ENCODE measurements at places on chromosomes 2 and 18. TPM values are rescaled to one million over a fixed set of nuclear protein-coding genes. Genes with fewer than 3 reads are reported as not detected.

The CNDP1 gene
- total RNA-seq = not detected

The CDK15 gene
- total RNA-seq = 3.5 TPM

The SULT1C4 gene
- 0.32 TPM for total RNA-seq

The SERPINB13 gene
- total RNA-seq = not detected

The ANKRD30BL gene
- not detected for total RNA-seq

The CD226 gene
- total RNA-seq = 0.97 TPM

The CTAGE1 gene
- total RNA-seq = 0.43 TPM

DNA sequence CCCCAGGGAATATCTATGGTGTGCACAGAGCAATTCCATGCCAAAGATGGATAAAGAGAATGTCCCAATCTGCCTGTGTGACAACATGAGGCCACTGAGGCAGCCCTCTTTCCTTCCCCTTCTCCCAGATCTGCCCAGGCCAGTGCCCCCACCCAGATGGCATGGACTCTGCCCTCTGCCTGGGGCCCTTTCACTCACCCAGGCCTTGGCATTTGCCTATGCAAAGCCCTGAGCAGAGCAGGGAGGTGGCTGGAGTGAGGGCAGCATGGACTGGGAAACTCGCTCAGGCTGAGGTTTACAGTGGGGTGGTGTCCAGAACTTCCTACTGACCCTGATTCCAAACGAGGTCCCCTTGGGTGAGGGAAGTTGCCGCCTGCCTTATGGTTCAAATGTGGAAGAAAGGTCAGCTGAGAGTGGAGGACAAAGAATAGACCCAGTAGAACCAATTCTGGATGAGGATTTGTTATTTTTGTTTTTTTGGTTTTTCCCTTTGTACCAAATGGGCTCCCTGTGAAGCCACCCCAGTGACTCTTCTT lies 8.9 kb downstream of the SH2D6 start:
- no peak for DNase-seq

DNA sequence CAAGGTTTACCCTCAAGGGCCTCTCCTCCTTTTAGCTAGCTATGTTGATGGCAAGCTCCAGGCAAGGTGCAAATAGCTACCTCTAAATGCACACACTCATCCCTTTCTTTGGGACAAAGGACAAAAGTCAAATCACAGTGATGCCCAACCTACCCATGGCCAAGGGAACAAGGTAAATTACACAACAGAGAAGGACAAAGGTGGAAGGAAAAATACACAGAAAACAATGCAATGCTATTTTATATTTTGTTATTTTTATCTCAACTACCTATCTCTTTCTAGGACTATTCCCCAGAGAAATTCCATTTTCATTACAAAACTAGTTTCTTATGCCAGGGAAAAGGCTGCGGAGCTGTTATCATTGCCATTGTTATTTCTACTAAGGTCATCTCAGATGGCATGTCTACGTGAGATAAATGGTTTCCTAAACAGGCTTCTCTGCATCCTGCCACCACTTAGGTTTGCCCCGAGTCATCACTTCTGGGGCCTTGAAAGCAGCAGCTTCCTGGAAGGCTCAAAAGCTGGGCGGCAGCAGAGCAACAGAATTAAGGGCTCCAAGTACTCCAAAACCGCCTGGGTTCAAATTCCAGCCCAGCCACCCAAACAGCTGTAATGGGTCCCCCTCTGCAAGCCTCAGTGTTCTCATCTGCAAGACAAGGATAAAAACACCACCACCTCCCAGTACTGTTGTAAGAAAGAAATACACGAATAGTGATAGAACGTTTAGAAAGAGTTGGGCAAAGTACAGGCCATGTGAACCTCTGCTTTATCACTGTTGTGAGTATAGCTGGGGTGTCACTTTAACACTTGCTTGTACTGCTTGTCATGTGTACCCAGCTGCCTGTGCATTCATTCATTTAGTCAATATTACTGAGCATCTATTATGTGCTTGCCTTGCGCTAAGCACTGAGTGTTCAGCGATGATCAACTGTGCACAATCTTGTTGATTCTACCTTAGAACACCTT lies 20.9 kb downstream of the BCL2 start:
- no peak for DNase-seq

GRCh38 chr2:71410696-71411095 lies 42.7 kb upstream of the DYSF start:
- no peak for DNase-seq

- DNase-seq = no peak
Observed at GRCh38 chr2:32271063-32271462, 6.4 kb upstream of the NLRC4 start.

- DNase-seq = no peak
Observed at GRCh38 chr2:185511925-185512324, 226.7 kb upstream of the FSIP2 start.

DNA sequence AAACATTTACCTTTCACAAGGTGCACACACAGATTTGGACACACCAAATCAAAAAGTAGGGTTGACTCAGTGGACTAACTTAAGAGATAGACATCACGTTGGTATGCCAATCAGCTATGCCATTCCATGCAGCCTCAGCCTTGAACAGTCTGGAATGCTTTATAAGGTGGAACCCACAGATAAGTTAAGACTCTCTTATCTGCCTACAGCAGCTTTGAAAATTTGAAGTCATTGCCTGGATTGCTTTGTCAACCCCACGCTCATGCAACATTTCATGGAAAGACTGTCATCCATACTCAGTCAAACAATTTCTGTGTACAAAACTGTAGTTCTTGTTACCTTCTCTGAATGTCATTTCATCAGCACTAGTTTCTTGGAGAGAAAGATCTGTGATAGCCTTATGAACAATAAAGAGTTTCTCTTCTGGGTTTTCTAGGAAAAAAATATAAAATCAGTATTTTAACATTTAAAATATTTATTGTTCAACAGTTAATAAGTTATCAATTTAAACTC lies 1.2 kb downstream of the ERMN start:
- DNase-seq = no peak

GRCh38 chr2:24448797-24449196 lies 42.3 kb upstream of the NCOA1 start:
- DNase-seq = no peak

- no peak for DNase-seq
Observed at GRCh38 chr2:149924549-149925213, 337.1 kb upstream of the MMADHC start.

DNA sequence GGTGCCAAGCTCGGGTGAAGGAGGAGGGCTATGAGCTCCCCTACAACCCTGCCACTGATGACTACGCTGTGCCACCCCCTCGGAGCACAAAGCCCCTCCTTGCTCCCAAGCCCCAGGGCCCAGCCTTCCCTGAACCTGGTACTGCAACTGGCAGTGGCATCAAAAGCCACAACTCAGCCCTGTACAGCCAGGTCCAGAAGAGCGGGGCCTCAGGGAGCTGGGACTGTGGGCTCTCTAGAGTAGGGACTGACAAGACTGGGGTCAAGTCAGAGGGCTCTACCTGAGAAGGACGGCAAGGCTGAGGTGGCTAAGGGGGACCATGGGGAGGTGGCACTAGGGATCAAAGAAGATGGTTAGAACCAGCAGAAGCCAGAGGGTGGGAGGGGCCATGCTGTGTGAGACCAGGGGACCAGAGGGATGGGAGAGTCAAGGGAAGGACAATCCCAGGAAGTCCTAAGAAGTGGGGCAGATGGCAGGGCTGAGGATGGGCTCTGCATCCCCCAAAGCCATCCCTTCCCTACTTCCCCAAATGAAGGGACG lies 2.4 kb downstream of the DOK1 start:
- no peak for DNase-seq

- DNase-seq = peak; percentile 71
Observed at GRCh38 chr2:70087702-70088597, 673 bp downstream of the PCBP1 start.

DNA sequence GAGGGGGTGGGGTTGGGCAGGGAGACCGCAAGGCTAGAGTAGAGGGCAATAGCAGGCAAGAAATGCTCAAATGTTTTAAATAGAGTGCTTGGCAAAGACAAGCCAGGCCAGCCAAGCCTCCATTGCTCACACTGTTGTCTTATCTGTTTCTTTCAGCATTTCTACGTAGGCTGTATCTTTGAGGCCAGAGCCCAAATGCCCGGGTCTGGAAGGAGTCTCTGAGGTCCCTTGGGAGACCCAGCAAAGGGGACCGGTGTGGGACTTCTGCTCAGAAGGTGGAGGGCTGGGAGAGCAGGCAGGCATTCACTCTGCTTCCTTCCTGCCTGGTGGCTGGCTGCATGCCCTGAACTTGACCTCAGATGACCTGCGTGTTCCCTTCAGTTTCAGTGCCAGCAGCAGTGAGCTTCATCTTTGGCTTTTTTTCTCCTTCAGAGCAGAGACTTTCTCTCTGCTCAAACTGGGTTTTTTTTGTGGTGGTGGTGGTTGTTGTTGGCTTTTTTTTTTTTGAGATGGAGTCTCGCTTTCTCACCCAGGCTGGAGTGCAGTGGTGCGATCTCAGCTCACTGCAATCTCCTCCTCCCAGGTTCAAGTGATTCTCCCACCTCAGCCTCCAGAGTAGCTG lies 13.7 kb upstream of the TET3 start:
- DNase-seq = peak; percentile 59
